ENCODE measurements at places on chromosomes 12 and 14. TPM values are rescaled to one million over a fixed set of nuclear protein-coding genes. Genes with fewer than 3 reads are reported as not detected.

TSPAN19 gene
- total RNA-seq, result not detected

- no peak for DNase-seq
Measured at GRCh38 chr12:53770281-53770680, 18.5 kb upstream of the CISTR start.

CLEC2B gene
- 25.2 TPM for total RNA-seq

- DNase-seq, result peak; percentile 79
Measured at GRCh38 chr14:23551266-23552028, at the start of gene ZFHX2. TSS of gene ZFHX2 (minus strand) at chr14:23551765. CDS start at chr14:23535325, 16,440 bp downstream.

CACNA1C gene
- total RNA-seq, result 6.5 TPM

OR4K17 gene
- not detected for total RNA-seq

DNA sequence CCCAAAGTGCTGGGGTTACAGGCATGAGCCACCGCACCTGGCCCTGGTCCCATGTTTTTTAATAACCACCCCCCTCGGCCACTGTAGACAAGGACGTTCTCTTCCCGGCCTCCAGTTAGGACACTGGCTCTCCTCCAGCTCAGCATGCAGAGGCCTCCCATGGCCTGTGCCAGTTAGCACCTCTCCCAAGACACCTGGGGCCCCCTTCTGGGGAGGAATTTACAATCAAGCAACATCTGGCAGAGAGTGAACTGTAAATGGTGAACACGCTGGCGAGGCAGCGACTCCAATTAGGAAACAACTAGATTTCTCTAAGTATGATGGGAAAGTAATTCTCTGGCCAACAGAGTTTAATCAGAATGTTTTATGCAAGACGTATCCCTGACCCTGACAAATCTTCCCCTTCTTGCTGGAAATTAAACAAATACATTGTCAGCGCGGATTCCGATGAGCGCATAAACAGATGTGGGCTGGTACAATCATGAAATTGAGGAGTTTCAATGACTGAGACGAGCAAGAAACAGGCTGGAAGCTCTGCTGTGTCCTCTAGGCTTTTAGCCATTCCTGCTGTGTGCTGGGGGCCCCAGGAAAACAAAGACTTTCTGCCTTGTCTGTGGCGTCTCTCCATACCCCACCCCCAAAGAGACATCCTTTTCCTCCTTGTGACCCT lies 61.7 kb upstream of the DLK1 start:
- DNase-seq, result peak; percentile 97

POLE2 gene
- total RNA-seq, result 8.0 TPM

DNA sequence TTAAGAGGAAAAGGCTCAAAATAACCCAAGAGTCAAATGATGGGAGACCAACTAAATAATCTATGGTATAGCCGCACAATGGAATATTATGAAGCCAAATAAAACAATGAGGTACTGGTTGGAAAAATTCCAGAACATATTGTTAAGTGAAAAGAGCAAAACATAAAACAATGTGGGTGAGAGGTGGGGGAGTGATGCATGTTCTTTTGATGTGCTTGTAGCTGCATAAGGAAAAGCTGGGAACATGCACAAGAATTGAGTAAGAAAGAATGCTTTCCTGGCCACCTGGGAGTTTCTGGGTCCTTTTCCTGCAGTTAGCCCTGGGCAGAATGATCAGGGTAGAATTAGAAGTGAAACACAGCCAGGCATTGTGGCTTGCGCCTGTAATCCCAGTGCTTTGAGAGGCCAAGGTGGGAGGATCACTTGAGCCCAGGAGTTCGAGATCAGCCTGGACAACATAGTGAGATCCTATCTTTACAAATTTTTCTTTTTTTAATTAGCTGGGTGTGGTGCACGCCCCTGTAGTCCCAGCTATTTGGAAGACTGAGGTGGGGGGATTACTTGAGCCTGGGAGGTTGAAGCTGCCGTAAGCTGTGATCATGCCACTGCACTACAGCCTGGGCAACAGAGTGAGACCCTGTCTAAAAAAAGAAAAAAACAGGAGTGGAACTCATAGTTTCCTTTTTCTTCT lies 7.9 kb downstream of the ABCB9 start:
- DNase-seq, result no peak

- no peak for DNase-seq
Measured at GRCh38 chr14:81176241-81176640, 44.5 kb downstream of the GTF2A1 start.

BLTP3B gene
- 29.6 TPM for total RNA-seq

- peak; percentile 75 for DNase-seq
Measured at GRCh38 chr12:81257947-81258551, 180.2 kb downstream of the ACSS3 start.

Measured in tongue (tissue), 3 donors.